ENCODE measurements at places on chromosomes 4 and X.

DNA sequence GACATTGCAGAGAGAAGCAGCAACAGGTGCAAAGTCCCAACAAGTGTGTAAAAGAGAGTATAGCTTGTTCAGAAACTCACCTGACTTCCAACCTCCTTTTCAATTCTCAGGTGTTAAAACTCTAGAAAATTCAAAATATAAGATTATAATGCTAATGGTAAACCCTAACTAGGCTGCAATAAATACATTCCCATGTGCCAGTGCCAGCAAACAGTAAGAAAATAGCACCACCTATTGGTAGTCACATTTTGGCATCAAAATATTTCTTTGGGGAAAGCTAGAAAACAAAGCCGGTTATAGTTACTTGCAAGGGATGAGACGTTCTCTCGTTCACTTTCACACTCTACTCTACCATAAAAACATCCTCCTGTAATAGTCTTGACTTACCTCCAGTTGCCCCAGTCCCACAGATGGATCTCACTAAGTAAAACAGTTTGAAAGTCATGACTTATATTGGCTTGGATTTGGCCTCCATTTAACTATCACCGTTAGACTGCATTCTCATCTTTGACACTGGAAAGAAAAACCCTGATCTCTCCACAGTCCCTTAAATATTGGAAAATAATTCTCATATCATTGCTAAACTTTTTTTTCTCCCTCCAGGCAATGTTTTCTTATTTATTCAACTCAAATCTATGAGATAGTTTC is 9.6 kb downstream of the BMP3 start:
- DNase-seq = no peak

- DNase-seq = no peak
Observed at GRCh38 chrX:153909024-153909979, 4.8 kb downstream of the AVPR2 start.

DNA sequence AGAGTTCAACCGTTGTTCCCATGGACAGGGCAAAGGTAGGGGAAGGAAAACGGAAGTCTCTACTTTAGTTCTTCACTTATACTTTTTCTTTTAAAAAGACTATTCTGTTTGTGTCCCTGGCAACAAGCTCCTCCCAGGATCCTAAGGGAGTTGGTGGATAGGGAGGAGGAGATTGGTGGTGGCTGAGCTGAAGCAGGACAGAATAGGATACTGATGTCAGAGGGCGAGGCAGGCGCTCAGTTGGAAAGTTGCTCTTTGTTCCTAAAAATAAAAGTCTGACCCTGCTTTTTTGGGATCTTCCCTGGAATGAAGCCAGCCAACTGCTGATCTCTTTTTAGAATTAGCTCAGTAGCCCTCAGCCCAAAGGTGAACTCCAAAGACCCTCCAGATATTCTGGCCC is 104.7 kb downstream of the MGST2 start:
- DNase-seq = no peak

DNA sequence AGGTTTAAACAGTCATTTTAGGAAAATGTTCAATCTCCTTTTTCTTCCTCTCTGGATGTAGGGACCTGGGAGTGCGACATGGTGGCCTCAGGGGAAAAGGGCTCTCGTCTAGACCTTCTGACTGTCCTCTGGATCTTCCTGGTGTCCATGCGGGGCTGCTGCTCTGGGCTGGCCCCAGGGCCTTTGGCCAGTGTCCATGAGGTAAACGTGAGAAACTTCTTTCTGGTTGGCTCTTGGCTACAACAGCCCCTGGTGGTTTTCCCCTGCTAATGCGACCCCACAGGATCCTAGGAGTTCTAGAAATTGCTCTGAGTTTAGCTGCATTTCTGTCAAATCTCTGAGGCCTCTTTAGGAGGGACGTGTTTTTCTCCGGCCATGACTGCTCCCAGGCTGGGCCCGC is 85.7 kb downstream of the MFAP3L start:
- DNase-seq = no peak

GRCh38 chrX:11887175-11887574 is 129.1 kb downstream of the MSL3 start:
- no peak for DNase-seq

- DNase-seq = no peak
Observed at GRCh38 chr4:163606896-163607691, 112.6 kb downstream of the TMA16 start.

DNA sequence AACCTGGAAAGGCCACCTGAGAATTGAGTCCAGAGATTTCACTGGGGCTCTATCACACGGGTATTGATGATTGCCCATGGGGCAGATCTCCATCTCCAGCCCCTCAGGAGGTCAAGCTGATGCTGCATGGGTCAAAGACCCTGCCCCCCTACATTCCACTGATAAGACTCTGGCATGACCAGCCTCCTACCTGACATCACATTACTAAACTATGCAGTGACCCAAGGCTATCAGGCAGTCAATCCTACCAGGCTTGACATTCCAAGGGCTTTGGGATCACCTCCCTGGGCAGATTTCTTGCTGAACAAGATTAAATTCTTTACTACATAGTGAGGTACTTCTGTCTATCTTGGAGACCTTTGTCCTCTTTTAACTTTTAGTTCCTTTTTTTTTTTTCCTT is 192.7 kb upstream of the STS start:
- DNase-seq = no peak

GRCh38 chr4:165678936-165679325 is 194.1 kb upstream of the TLL1 start:
- DNase-seq = no peak
